ENCODE measurements at places on chromosomes 2 and 18.

- no peak for DNase-seq
These were observed 21.1 kb downstream of the EPB41L5 start for GRCh38 chr2:120034027-120034426.

- no peak for DNase-seq
These were observed 36.5 kb upstream of the SNED1 start for GRCh38 chr2:240961910-240962299.

GRCh38 chr2:43224131-43224570 lies 2.3 kb downstream of the ZFP36L2 start:
- DNase-seq = peak; percentile 87

DNA sequence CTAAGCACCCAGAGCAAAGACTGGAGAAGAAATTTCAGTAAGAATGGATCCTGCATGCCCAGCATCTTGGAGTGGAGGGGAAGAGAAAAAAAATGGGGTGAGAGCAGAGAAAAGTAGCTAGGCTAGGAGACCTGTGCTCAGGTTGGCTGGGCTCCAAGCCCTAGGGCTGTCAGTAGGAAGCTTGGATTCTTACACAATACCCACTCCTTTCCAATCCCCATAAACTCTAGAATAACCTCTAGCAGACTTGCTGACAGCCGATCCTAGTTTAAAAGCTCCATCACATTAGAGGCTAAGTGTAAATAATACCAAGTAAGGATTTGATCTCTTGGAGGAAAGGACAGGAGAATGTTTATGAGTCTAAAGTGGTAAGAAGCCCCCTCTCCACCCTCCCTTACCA lies 46.2 kb upstream of the NABP1 start:
- DNase-seq = no peak

DNA sequence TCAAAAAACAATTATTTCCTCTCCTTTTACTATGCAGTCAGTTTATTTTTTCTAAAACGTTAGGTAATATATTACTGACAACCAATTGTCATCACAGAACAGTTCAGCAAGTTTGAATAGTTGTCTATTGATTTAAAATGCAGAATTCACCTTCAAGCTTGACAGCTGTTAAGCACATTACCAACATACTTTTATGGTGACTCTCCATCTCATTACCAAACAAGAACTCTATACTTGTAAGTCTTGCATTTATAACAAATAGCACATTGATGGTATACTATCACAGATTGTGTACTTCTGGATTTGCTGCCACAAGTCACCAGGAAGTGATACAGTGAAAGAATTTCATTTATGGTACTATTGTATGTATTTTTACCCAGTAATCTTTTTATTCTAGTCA lies 99.4 kb upstream of the PPP1CB start:
- DNase-seq = no peak

GRCh38 chr2:160427629-160428404 lies 65.8 kb downstream of the RBMS1 start:
- DNase-seq = no peak

DNA sequence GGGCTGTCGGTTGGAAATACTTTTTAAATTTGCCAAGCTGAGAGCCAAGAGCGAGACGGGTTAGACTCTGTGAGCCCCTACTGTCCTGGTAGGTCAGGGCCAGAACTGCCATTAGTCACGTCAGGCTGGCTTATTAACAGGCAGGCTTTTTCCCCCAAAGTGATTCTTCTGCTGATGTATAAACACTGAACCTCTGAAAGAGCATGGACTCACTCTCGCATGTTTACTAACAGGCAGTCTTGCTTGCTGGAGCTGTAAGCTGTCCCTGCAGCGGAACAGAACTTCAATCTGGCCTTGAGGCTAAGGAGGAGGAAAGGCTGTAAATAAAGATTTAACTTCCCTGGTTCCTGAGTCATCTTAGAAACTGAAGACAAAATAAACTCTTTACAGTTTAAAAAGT lies 288.4 kb downstream of the PIEZO2 start:
- no peak for DNase-seq

DNA sequence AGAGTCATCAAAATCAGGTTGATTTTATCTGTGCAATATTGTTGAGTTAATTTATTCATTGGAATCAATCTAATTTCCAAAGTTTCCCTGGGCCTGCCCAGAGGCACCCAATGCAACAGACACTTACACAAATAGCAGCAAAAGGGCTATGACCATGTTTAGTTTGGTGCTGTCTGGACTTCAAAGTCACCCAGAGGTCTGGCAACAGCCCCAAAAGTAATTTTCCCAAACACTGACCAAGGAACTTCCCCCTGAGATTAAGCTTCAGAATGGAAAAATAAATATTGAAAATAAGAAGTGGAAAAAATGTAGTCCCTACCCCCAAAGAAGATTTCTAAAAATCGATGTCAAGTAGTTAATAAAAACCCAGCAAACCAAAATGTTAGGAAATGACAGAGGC lies 70.9 kb upstream of the RNF152 start:
- DNase-seq = no peak

GRCh38 chr2:158724803-158725381 lies 70.2 kb upstream of the DAPL1 start:
- DNase-seq = no peak

DNA sequence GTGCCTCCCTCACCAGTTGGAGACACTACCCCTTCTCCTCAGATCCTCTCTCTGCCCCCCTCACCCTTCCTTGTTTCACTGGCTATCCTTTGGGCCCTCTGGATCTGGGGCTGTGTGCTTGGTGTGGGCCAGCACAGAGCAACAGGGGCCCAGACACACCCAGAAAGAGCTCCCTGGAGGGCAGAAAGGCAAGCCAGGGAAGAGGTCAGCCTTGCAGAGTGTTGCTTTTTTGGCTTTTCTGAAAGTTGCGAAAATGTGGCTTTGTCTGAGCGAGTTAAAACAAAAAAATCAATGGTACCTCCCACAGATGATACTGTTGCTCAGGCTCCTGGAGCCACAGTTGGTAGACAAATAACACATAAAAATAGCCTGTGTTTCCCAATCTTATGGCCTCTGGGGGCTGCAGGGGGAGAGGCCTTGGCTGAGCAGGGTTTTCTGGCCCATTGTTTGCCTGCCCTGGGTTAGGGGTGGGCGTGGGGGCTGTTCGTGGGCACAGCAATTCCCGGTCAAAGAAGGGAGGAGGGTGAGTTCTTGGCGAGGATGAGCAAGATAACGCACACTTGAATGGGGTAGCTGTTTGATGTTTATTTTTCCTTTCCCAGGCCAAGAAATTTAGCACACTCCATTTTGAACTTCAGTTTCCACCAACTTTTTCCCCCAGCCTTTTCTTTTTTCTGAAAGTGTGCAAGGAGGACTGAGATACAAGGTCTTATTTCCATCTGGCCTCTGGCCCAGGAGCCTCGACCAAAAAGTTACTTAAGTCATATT lies 167.0 kb upstream of the HAAO start:
- no peak for DNase-seq

DNA sequence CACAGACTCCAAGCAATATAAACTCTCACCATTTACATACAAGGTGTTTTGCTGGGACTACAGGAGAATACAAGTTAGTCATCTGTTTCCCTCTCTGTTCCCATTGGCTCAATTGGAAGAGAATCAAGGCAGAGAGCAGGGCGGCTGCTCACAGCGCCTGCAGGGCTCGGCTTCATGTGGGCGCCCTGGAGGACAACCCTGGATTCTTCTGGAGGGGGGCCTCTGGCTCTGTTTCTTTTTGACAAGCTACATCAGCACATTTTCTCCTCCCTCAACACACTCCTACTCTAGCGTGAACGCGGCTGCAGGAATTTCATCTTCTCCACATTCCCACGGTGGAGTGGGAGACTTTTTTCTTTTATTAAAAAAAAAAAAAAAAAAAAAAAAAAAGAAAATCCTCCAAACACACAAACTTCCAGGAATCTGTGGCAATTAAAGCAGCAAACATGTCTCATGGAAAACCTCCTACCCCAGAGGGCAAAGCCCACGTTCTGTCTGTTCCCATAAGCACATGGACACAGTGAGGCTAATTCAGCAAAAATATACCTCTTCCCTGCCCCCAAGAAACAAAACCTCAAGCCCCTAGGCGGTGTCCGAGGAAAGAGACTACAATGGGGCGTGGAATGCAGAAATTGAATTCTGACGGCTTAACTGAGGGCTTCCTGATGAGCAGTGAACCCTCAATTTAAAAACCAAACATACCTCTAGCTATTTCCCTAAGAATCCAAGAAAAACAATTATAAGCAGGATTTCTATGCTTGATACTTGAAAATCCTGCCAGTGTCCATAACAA lies 50.6 kb downstream of the PARD6G start:
- no peak for DNase-seq

Data from Caco-2 (cell line).